Activated CD8-positive, alpha-beta memory T cell treated with anti-CD3 and anti-CD28 coated beads for 36 hours (primary cell): ENCODE measurements at places on chromosomes 3 and 15. TPM values are rescaled to one million over a fixed set of nuclear protein-coding genes. Genes with fewer than 3 reads are reported as not detected.

The RYR3 gene
- total RNA-seq = not detected

The FBXL22 gene
- 0.95 TPM for total RNA-seq

The LARP6 gene
- total RNA-seq = 0.15 TPM

The RGMA gene
- not detected for total RNA-seq

The CHDH gene
- total RNA-seq = 0.23 TPM

The GP5 gene
- total RNA-seq = 0.31 TPM

The RASL12 gene
- not detected for total RNA-seq

The KBTBD13 gene
- total RNA-seq = not detected

The FAN1 gene
- total RNA-seq = 14.9 TPM

The ROBO2 gene
- total RNA-seq = not detected

The KCNAB1 gene
- not detected for total RNA-seq

The SLC2A2 gene
- not detected for total RNA-seq

The ITIH4 gene
- total RNA-seq = 6.1 TPM

The FRMD5 gene
- 0.44 TPM for total RNA-seq

The ARNT2 gene
- total RNA-seq = not detected

The CRYGS gene
- 2.4 TPM for total RNA-seq

The PLA2G4E gene
- total RNA-seq = not detected

The RHCG gene
- total RNA-seq = not detected

The TWF2 gene
- total RNA-seq = 117 TPM

The ATP8B4 gene
- 15.9 TPM for total RNA-seq

The ANKUB1 gene
- not detected for total RNA-seq

The LRRC58 gene
- 40.8 TPM for total RNA-seq
